SK-N-MC (cell line): ENCODE measurements at places on chromosomes 13 and 19.

DNA sequence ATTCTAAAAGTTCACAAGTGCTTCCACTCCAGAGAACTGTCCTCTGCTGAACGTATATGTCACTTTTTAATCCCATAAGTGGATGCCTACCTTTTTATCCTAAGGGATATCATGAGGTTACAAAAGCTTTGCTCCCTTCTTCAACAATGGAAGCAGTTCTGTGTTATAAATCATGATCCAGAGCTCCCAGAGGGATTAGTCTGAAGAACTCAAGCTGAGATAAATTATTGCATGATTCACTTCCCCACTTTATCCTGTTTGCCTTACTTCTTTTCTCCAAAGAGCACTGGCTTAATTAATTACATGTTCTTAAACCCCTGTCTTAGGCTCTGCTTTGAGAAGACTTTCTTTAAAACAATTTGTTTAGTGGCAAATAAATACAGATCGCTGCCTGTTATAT, 246.7 kb downstream of the PCDH17 start:
- peak; percentile 5 for DNase-seq

DNA sequence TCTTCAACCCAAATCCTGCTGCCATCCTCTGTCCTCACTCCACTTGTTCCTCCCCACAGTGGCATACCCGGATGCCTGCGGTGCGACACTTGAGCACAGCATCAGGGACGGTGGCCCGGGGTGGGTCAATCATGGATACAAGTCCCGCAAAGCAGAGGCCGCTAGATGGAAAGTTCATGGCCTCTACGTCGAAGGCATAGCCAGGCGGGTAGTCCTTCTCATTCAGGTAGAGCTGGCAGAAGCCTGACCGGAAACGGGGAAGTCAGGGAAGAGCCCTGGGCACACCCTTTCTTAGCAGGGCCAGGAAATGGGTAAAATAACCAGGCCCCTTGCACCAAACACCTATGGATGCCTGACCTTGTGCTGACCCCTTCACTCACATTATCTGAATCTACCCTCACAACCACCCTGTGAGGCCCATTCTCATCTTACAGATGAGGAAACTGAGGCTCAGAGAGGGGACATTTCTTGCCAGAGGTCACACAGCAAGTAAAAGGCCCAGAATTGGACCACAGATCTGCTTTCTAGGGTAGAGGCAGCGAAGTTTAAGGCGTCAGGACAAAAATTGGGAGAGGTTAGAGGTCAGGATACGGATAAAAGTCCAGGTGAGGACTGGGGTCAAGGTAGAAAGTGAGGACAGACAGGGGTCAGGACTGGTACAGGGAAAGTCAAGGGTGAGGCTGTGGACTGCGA, 6.5 kb downstream of the ATP4A start:
- no peak for DNase-seq

- no peak for DNase-seq
Measured at GRCh38 chr13:85650613-85651012, 148.6 kb downstream of the SLITRK6 start.

DNA sequence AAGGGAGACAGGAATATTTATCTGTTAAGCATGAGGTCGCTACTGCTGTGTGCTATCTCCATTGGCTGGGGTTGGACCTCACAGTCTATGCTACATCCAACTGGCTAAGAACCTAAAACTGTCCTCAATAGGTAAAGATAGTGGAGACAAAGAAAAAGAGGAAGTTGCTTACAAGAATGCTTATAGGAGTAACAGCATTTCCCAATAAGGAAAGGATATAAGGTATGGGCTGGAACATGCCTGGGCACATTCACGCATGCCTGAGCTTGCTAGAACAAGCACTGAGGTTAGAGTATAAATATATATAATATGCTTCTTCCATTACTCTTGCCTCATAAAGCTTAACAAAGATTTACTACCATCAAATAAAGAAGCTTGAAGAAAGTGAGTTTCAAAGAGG, 47.9 kb upstream of the CEACAM21 start:
- no peak for DNase-seq

GRCh38 chr13:112926003-112926402, 43.0 kb upstream of the MCF2L start:
- no peak for DNase-seq

DNA sequence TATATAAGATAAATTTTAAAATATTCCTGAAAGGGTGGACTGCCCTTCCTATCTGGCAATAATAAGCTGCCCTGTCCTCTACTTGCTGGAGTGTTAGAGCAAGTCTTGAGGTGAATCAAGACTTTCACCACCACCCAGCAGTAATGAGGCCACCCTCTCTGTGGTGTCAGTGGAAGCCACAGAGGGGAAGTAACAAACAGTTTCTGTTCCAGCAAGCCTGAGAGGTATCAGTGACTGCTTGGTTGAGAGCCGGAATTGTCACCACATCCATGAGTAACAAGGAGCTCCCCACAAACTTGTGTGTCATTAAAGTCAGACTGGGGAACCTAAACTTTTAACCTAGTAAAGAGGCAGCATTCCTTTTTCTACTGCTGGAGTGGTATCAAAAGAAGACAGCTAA, 532.7 kb upstream of the SPRY2 start:
- DNase-seq, result no peak

GRCh38 chr19:49421039-49421877, 2.0 kb downstream of the PTH2 start:
- DNase-seq, result peak; percentile 35

- no peak for DNase-seq
Measured at GRCh38 chr19:32289566-32290210, 55.7 kb upstream of the ZNF507 start.

DNA sequence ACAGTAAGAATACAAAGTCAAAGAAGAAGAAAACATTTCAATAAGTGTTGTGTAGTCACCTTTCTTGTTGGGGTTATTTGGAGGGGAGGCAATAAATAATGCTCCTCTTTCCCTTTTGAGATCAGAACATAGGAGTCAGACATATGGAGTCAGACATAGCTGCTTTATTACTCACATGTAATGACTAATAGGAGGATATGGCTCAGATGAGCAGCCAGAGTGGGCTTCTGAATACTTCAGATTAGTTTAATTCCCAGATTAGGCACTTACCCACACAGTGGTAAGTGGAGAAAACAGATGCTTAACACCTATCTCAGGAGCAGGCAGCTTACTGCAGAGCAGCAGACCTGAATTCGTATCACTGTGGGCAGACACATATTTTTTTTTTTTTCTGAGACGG, 31.7 kb upstream of the C1QTNF9B start:
- DNase-seq, result no peak

GRCh38 chr13:30816736-30817135, 81.4 kb downstream of the ALOX5AP start:
- DNase-seq, result no peak

DNA sequence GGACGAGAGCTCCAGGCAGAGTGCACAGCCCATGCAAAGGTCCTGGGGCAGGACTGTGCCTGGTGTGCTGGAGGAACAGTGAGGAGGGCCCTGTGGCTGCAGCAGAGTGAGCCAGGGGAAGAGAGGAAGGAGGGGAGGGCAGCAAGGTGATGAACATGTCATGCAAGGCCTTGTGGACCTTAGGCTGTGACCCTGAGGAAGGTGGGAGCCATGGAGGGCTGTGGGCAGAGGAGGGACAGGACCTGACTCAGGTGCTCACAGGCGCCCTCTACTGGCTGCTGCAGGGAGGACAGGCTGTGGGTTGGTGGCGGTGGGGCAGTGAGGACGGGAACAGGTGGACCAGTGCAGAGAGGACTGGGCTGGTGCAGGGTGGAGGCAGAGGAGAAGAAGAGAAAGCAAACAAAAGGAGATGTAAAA, 170.3 kb downstream of the PTPRS start:
- DNase-seq, result no peak

DNA sequence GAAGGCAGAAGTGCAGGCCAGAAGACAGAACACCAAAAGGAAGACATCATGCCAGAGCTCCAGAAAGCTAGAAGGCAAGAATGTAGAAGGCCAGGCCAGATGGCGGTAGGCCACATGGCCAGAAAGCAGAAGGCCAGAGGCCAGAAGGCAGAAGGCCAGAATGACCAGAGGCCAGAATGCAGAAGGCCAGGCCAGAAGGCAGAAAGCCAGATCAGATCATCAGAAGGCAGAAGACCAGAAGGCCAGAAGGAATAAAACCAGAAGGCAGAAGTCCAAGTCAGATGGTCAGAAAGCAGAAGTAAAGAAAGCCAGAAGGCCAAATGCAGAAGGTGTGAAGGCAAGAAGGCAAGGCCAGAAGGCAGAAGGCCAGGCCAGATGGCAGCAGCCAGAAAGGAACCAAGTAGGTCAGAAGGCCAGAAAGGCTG, 185.0 kb downstream of the TUBA3C start:
- DNase-seq, result no peak

GRCh38 chr13:27455331-27455855, 5.0 kb upstream of the MTIF3 start:
- no peak for DNase-seq

DNA sequence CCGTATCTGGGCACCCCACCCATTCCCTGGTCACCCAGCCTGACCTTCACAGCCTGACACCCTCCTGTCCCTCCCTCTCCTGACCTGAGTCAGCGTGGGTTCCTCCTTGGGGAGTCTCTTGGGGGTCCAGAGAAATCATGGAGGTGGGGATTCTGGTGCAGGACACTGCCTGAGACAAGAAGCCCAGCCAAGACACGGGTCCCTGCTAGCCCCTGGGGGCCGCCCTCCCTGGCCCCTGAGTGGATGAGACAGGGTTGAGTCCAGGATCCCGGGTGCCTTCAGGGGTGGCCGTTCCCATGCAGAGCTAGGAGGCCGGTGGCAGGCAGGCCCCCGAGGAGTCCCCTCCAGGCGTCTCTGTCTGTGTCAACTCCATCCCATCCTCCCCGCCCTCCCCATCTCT, 1.6 kb downstream of the MAP2K7 start:
- DNase-seq, result no peak

- no peak for DNase-seq
Measured at GRCh38 chr13:108212886-108213285, 2.5 kb downstream of the LIG4 start.

DNA sequence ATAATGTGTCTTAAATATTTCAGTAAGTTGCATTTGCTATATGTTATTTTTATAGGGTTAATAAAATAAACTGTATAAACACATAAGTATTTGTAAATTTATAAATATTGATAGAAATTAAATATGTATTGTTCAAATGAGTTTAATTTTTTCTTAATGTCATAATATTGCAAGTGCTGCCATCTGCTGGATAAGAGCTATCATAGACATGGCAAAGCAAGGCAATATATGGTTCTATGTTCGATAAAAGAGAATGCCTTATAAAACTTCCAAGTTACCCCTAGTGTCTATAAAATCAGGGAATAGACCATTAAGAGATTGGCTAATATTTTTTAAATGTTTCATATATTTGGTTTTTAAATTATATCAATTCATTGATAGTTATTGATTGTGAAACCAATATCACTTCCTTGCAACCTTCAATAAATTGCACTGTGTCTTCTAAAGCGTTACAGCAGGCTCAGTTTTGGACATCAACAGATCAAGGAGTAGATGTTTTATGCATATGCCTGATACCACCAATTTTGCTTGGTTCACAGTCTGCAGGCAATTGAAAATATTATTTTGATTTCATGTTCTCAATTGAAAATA, 29.0 kb upstream of the SLITRK6 start:
- no peak for DNase-seq

DNA sequence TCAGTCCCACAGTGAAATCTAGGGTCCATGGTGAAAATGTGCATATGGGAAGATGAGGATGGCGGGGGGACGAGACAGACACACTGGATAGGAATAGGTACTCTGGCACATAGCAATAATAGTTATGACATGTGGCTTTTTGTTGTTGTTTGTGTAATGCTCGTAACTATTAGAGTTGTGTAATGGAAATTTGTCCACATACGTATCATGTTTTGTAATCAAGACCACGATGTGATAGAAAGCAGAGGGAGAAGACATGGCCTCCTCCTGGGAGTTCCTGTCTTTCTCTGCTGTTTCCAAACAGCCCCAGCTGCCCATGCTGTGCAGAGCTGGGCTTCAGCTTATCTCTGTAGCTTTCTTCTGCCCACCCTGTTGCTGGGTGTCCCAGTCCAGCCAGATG, 185.3 kb upstream of the TMTC4 start:
- DNase-seq, result no peak

DNA sequence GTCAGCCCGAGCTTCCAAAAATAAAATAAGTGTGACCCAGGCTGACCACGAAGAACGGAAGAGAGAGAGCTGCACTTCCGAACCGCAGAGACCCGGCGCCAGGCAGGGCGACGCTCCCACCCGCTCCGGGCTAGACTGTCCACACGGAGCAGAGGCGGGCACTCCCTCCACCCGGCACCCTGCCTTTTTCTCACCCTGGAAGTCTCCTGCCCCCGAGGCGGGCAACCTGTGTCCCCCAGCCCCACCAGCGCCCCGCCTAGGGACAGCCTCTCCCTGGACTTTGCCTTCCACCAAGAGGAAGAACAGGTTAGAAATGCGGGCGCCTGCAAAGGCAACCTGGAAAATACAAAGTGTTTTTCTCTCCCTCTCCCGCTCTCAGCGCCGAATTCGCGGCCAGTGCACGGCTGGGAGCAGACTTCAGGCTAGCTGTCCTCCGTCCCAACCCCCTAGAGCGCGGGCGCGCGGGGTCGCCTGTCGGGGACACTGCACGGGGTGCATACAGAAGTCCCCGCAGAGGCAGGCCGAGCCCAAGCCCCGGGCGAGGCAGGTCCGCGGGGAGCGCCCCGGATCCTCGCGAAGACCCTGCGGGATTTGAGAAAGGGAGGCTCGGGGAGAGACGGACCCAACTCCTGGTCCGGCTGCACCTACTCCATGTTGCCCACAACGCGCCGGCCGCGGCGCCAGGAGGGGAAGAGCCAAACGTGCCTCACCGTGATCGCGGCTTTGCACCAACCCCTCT, 845 bp downstream of the SPRY2 start:
- DNase-seq, result no peak

DNA sequence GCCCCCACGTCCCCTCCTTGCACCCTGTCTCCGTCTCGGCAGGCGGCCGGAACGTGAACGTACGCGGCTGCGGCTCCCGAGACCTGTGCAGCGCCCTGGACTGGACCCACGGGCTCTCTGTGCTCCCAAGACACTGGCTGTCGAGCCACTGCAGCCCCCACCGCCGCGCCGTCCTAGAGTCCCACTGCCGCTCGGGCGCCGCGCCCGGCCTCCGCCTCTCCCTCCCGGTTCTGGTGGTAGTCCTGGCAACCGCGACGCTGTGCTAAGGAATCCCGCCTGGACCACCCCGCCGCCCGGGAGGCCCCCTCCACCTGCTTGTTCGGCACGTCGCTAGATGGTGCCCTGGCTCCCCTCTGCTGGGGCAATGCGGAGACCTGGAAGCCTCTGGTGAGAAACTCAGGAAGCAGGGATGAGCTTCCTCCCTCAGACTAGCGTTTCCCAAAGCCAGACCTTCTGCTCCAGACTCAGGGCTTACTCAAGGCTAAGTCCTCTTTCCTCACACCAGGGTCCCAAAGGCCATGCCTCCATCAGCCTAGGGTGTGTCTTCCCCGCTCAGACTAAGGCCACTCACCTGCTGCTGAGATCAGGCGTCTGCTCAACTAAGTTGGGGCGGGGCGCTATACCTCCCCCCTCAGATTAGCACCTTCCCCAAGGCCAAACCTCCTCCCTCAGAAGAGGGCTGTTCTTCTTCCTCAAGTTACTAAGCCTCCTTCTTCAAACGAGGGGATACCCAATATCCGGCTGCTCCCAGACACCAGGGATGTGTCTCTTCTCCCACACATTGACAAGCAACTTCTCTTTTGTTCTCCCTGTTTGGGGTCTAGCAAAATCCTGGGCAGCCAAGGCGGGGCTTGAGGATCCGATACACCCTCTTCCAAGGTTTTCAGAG, 16.1 kb upstream of the IRGC start:
- DNase-seq, result no peak

- DNase-seq, result no peak
Measured at GRCh38 chr13:26025196-26025595, 26.6 kb downstream of the SHISA2 start.

GRCh38 chr13:79995334-79995733, 345.6 kb downstream of the SPRY2 start:
- DNase-seq, result no peak
